ENCODE measurements at places on chromosomes 2 and 18.

DNA sequence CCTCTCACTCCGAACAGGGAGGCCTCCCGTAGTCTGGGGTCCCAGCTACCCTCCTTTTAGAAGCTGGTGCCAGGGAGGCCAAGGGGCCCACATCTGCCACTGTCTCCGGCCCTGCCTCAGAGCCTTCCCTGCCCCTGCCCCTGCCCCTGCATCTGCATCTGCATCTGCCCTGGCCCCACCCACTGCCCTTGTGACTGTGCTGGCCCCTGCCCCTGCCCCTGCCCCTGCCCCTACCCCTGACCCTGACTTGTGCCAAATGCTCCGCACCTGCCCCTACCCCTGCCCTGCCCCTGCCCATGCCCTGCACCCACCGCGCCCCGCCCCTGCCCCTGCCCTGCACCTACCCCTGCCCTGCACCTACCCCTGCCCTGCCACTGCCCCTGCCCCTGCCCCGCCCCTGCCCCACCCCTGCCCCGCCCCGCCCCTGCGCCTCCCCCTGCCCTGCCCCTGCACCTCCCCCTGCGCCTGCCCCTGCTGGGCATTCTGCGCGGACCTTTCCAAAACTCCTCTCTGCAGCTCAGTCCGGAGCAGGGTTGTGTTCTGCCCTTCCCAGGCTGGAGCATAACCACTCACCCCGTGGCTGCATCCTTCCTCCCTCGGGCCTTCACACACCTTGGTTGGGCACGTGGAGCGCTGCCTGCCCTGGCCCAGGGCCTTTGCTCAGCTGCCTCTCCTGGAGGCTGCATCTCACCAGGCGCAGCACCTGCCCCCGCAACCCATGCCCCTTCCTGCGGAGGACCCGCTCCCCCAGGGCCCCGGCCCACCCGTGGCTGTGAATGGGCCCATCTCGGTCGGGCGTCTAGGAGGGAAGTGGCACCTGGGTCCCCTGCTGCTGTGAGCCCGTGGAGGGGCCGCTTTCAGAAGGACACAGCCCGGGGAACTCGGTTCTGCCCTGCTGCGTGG, 5.4 kb downstream of the SNTG2 start:
- no peak for DNase-seq

DNA sequence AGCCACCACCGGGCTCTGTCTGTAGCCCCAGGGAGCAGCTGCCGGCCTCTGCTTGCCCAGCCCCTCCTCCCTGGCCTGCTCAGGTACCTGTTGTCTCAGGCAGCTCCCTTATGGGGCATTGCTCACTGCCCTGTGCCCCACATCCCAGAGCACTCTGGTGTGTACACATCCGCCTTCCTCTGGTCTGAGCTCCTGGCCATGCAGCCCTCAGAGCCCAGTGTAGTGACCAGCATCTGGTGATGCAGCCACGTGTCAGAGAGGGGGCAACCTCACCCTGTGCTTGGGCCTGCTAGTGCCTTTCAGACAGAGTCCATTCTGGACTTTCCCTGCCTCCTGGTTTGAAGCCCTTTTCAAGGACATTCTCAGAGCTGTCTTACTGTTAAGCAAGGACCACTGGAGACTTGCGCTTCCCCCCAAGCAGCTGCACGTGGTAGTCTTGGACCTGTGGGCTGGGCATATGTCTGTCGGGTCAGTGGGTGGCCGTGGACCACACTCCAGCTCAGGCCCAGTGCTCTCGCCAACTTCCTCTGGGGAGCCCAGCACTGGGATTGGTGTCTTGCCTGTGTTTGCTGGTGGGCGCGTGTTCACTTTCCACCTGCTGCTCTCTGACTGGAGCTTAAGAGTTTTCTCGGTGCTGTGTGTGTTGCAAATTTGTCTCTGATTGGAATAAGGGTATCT, 30.7 kb downstream of the DGKD start:
- no peak for DNase-seq

GRCh38 chr2:31238126-31238905, 4.4 kb downstream of the EHD3 start:
- DNase-seq: no peak

DNA sequence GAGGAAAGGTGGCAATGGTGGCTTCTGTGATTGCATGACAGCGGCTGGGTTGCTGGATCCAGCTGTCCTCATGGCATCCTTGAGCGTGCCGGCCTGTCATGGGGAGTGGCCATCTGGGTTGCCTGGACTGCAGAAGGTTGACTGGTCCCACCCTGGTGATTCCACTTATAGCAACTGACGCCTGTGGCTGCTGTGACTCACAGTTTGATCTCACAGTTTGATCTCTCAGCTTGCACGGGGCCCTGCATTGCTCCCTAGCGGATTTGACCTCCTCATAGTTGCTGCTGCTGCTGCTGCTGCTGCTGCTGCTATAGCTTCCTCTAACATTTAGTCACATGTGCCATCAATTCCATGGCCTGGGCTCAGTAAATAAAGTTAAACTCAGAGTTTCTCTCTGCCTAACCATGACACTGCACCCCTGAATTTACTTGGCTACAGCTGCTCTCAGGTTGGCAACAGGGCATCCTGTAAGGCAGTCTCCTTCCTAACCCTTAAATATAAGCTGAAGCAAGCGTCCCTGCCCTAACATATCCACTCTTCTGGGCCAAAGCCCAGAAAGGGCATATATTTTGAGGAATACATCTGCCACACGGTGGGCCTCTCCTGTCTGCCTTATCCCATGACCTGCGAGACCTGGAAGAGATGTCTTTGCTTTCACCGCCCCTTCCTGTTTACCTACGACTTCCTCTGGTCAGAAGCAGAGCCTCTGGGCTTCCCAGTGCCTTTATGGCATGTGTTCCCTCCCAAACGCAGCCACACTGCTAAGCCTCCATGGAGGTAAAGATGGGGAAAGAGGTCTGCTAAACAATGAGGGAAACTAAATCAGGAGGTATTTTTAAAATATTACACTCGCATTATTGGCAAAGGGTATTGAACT, 37.8 kb upstream of the CCDC150 start:
- no peak for DNase-seq

DNA sequence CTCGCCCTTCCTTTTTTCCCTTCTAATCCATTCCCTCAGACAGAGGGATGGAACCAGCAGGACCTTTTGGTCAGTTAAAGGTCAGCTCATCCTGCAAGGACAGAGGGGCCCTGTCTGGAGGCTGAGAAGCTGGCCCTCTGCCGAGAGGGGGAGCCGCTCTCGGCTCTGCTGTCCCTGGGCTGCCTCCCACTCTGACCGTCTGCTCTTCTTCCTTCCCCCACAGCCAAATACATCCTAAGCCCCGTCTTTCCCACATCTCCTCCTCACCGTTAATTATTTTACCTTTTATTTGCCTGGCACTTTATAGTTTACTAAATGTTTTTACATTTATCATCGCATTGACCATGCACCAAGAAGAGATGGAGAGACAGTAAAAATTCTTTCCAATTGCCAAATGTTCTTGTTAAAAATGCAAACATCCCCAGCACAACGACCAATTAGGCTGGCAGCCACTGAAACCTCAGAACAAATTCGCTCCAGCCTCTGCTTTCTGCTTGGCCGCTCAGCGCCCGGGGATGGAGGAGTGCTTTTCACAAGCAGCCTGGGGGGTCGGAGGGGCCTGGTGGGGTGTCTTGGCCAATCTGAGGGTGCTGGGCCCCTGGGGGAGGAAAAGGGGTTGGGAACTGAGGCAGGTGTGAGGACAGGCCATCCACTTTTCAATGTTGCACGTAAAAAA, 123.7 kb downstream of the TNS1 start:
- no peak for DNase-seq

- no peak for DNase-seq
Measured at GRCh38 chr2:72222829-72223564, 75.3 kb upstream of the CYP26B1 start.

DNA sequence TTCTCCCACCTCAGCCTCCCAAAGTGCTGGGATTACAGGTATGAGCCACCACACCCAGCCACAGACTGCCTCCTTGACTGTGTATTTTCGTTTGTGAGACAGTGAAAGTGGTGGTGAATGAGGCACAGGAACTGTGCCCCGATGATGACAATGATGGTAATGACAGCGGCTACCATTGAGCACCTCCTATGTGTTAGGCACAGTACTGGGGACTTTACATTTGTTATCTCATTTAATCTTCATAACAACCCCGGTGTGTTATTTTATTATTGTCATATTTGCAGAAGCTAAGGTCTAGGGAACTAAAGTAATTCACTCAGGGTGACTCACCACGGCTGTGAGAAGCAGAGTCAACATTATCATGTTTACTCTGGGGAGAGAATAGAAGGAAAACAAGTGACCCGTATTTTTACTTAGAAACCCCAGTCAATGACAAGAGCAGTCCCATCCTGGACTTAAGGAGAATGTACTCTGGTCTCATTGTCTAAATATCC, 77.6 kb upstream of the ALPP start:
- no peak for DNase-seq

- no peak for DNase-seq
Measured at GRCh38 chr2:128530025-128530573, 211.4 kb upstream of the HS6ST1 start.

DNA sequence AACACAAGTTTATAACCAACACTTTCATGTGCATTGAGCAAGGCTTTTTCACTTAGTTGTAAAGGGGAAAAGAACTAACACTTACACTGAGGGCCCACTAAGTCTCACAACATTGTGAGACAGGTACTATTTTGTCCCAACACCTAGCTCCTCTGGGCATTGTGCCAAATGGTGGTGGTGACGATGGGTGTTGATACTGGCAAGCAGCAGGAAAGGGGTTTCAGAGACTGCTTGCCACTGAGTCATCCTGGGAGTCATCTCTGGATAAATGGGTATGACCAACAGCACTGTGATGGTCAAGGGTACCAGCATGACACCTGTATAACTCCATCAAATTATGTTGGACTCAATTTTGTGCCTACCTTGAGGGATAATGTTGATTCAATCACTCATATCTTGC, 138.8 kb upstream of the ITGA6 start:
- no peak for DNase-seq

DNA sequence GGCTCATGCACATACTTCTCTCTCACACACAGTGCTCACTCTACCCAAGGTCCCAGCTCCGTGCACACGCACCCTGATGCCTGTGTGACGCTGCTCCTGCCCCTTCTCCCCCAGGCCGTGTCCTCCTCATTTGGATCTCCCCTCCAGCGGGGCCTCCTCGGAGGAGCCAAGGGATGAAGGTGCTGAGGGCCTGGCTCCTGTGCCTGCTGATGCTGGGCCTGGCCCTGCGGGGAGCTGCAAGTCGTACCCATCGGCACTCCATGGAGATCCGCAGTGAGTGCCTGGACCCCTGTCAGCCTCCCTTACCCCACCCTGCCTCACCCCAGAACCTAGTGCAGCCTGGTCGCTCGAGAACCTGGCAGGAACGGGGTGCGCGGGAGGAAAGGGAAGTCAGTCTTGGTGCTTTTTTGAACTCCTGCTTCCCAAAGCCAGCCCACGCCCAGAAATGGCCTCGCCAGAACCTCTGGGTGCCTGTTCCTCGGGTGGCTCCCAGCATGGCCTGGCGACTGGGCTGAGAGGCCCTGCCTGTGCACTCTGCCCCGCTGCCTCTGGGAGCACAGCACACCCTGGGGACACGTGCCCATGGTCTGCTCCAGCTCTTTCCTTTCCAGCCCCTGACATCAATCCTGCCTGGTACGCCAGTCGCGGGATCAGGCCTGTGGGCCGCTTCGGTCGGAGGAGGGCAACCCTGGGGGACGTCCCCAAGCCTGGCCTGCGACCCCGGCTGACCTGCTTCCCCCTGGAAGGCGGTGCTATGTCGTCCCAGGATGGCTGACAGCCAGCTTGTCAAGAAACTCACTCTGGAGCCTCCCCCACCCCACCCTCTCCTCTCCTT, at the start of gene PRLH:
Gene PRLH, plus strand, starts transcription at position 174 of the 835 bp plus-strand sequence. Its CDS starts 0 bp downstream, at position 174.
- DNase-seq: no peak

GRCh38 chr2:240051697-240052096, 1.6 kb downstream of the OR6B3 start:
- no peak for DNase-seq

DNA sequence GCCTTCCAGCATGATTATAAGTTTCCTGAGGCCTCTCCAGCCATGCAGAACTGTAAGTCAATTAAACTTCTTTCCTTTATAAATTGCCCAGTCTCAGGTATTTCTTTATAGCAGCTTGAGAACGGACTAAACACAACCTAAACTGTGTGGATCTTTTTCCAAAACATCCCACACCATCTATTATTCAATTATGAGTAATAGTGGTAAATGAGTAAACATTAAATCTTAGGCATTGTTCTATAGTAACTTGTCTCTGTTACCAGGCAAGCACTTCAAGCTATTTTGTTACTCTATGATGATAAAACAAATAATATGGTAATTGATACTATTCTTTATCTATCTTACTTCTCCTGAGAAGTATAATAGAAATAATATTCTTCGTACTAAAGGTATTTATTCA, 536.9 kb upstream of the CHAC2 start:
- DNase-seq: no peak

DNA sequence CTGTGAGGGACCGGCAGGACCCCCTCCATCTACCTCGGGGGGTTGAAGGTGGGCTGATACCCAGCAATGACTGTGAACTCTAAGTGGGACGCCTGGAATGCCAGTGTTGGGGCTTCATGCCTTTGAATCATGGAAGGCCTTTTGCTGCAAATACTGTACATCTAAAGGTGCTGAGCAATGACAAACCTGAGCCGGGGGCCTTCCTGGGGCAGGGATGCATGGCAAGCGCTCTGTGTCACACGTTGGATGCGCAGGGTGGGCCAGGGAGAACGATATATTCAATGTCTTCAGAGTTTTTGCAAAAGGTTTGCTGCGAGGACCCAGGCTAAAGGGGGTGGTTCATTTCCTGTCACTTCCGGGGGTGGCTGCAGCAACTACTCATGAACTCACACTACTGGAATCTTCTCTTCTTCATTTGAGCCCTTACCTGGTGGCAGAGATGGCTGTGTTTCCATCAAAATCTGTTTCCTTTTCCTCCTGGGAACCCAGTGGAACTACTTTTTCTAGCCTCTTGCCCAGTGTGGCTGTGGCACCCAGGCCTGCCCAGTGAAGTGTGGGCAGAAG, 24.1 kb upstream of the INHBB start:
- no peak for DNase-seq

GRCh38 chr2:191329841-191330240, 84.6 kb downstream of the MYO1B start:
- DNase-seq: no peak

- no peak for DNase-seq
Measured at GRCh38 chr2:184039493-184039892, 558.8 kb upstream of the ZNF804A start.

GRCh38 chr2:161915121-161915520, 158.9 kb downstream of the DPP4 start:
- DNase-seq: no peak

DNA sequence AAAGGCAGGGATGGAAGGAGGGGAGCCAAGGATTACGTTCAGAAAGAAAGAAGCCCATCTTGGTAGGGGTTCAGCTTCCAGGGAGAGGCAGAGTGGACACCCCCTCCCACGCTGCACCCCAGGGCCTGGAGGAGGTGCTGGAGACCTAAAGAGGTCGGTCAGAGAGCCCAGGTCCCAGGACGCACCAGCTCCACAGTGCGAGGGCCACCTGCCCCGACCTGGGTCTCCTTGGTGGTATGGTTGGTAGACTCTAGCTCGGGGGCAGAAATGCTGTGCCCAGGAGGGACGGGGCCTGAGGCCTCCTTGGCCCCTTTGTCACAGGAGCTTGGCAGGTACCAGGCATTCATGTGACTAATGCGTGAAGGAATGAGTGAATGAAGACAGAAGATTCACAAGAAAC, 87.1 kb upstream of the RAB6C start:
- no peak for DNase-seq

Measured in GDM1 (cell line).